GM23248 (cell line): ENCODE measurements at places on chromosomes 12 and 14. TPM values are rescaled to one million over a fixed set of nuclear protein-coding genes. Genes with fewer than 3 reads are reported as not detected.

The RTL1 gene
- not detected in 2 replicates for total RNA-seq

- no peak overlapping the region for H3K27ac ChIP-seq
- no peaks in the 10 kb centered on the region for H3K36me3 ChIP-seq
- H3K27me3 ChIP-seq, result no peaks in the 10 kb centered on the region
Measured at GRCh38 chr14:89771251-89771650, 183.3 kb downstream of the EFCAB11 start.

GRCh38 chr14:52033101-52033642, 35.7 kb downstream of the NID2 start:
- no peaks in the 10 kb centered on the region for H3K27me3 ChIP-seq
- H3K4me3 ChIP-seq, result peak overlapping the region; percentile 50
- peaks cover 12% of the 10 kb centered on the region for H3K36me3 ChIP-seq
- peak; percentile 87 for DNase-seq
- peak overlapping the region; percentile 98 for H3K27ac ChIP-seq

GRCh38 chr12:74365178-74365964, 172.3 kb upstream of the ATXN7L3B start:
- DNase-seq, result peak; percentile 6
- no peaks in the 10 kb centered on the region for H3K36me3 ChIP-seq
- H3K4me1 ChIP-seq, result no peaks in the 10 kb centered on the region
- no peak overlapping the region for H3K27ac ChIP-seq
- no peaks in the 10 kb centered on the region for H3K27me3 ChIP-seq
- H3K4me3 ChIP-seq, result no peak overlapping the region

DNA sequence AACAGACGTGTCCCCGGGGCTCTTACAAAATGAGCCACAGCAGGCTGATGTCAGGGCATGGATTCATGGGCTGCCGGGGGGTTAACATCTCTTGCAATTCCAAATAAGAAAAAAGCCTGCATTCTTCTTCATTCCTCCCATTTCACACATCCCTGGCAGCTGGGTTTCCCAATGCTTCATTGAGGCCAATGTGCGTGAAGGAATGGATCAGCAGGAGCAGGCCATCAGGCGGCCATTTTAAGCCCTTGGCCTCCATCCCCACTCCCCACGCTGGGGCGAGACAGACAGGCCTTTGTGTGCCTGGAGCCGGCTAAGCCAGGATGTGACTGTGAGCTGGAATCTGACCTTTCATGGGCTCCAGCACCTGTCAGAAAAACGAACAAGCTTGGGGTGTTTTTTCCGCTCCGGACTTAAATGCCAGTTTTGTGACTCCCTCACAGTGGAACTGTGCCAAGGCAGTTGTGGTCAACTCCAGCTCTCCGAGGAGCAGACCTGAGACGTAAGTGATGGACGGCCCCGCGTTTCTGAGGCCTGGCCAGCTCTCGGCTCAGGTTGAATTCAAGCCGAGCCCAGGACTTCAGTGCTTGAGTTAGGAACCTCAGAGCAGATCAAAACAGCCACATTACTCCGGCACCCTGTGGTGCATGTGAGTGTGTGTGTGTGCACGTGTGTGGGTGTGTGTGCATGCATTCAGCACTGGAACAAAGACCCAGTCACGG, 133.1 kb downstream of the TMEM30B start:
- H3K36me3 ChIP-seq, result no peaks in the 10 kb centered on the region
- no peak overlapping the region for H3K4me3 ChIP-seq
- no peak overlapping the region for H3K27ac ChIP-seq
- no peak for DNase-seq
- peaks cover 37% of the 10 kb centered on the region for H3K4me1 ChIP-seq

GRCh38 chr12:30823156-30823699, 68.5 kb upstream of the CAPRIN2 start:
- H3K27ac ChIP-seq, result peak overlapping the region; percentile 28; the same call in 1 of the 2 replicates
- H3K4me3 ChIP-seq, result peak overlapping the region; percentile 72
- H3K4me1 ChIP-seq, result no peaks in the 10 kb centered on the region
- peak; percentile 51 for DNase-seq

- H3K4me1 ChIP-seq, result peaks cover 46% of the 10 kb centered on the region
- peak overlapping the region; percentile 84 for H3K27ac ChIP-seq
- H3K27me3 ChIP-seq, result no peaks in the 10 kb centered on the region
- no peak for DNase-seq
- no peak overlapping the region for H3K4me3 ChIP-seq
- H3K36me3 ChIP-seq, result no peaks in the 10 kb centered on the region
Measured at GRCh38 chr14:61621444-61621843, 73.9 kb upstream of the HIF1A start.

- H3K36me3 ChIP-seq, result no peaks in the 10 kb centered on the region
- no peaks in the 10 kb centered on the region for H3K27me3 ChIP-seq
- H3K4me3 ChIP-seq, result no peak overlapping the region
- no peak overlapping the region for H3K27ac ChIP-seq
- DNase-seq, result no peak
Measured at GRCh38 chr14:79786522-79786921, 424.8 kb downstream of the DIO2 start.

The GTF2H3 gene
- total RNA-seq, result 38.7 and 54.5 TPM in 2 replicates

The KRT7 gene
- total RNA-seq, result 5.7 and 11.0 TPM in 2 replicates

GRCh38 chr14:35963209-35963608, 137.1 kb downstream of the BRMS1L start:
- H3K27me3 ChIP-seq, result no peaks in the 10 kb centered on the region
- no peaks in the 10 kb centered on the region for H3K4me1 ChIP-seq
- no peak overlapping the region for H3K27ac ChIP-seq
- no peak overlapping the region for H3K4me3 ChIP-seq

- no peaks in the 10 kb centered on the region for H3K27me3 ChIP-seq
- no peak overlapping the region for H3K27ac ChIP-seq
- DNase-seq, result no peak
- no peaks in the 10 kb centered on the region for H3K36me3 ChIP-seq
- no peaks in the 10 kb centered on the region for H3K4me1 ChIP-seq
Measured at GRCh38 chr14:89243741-89244140, 173.3 kb downstream of the FOXN3 start.

DNA sequence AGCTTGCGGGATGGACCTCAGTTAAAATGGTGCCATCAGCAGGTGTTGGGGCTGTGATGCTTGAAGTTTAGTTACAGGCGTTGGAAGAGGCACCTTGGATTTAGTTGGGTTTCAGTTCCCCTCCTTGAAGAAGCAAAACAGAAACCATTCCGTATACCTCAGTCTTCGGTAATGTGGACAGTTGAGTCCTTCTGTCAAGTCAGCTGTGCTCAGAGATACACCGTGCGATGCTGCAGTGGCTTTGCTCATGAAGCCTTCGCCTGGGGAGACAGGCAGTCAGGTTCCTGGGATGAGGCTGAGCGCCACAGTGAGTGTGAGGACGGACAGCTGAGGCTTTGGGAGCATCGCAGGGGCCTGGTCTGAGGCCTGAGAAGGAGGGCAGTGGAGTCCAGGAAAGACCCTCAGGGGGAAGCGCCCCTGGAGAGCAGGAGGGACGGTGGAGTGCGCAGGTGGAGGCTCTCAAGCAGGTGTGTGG, 7.4 kb downstream of the RAN start:
- no peak overlapping the region for H3K4me3 ChIP-seq
- H3K36me3 ChIP-seq, result peaks cover 31% of the 10 kb centered on the region
- DNase-seq, result no peak

DNA sequence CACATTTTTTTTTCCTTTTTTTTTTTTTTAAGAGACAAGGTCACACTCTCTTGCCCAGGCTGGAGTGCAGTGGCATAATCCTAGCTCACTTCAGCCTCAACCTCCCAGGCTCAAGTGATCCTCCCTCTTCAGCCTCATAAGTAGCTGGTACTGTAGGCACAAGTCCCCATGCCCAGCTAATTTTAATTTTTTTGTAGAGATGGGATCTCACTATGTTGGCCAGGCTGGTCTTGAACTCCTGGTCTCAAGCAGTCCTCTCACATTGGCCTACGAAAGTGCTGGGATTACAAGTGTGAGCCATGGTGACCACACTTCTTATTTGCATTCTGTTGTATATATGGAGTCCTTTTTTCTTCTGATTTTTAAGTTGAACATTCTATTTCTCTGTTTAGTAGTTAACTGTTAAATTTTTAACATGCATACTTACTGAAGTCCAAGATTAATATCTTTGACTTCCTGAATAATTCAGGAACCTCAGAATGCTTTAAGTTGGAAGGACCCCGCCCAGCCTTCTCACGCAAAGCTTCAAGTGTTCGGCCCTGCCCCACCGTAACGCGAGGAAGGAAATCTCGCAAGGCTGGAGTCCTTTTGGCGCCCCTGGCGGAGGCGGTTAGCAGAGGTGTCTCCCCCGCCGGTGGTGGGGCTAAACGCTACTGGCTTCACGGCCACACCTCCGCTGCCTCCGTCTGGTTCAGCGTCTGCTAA, 21.6 kb downstream of the SPATS2 start:
- H3K27me3 ChIP-seq, result no peaks in the 10 kb centered on the region
- H3K36me3 ChIP-seq, result no peaks in the 10 kb centered on the region
- DNase-seq, result no peak
- no peaks in the 10 kb centered on the region for H3K4me1 ChIP-seq
- no peak overlapping the region for H3K4me3 ChIP-seq
- H3K27ac ChIP-seq, result no peak overlapping the region

DNA sequence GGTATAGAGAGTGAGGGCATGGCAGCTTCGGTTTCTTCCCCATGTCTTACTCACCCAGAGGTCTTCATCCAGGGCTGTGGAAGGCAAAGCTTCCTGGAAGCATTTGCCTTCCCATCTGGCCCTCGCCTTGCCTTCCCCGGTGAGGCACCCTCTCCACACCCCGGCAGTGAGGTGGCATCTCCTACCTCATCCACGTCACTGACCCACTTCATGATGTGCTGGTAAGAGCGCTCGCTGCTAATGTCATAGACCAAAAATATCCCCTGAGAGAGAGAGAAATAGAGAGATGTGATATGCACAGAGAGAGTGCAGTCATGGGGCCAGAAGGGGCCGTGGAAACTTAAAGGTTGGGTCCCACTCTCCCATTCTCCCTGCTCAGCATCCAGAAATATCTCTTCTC, 8.3 kb upstream of the GPX2 start:
- no peak for DNase-seq
- H3K4me3 ChIP-seq, result no peak overlapping the region
- H3K36me3 ChIP-seq, result no peaks in the 10 kb centered on the region
- H3K4me1 ChIP-seq, result no peaks in the 10 kb centered on the region

- peaks cover 4% of the 10 kb centered on the region; the same call in 1 of the 2 replicates for H3K36me3 ChIP-seq
- H3K27me3 ChIP-seq, result no peaks in the 10 kb centered on the region
- DNase-seq, result no peak
- no peaks in the 10 kb centered on the region for H3K4me1 ChIP-seq
Measured at GRCh38 chr14:103775506-103775905, 59.9 kb downstream of the ZFYVE21 start.

The MYF6 gene
- not detected in 2 replicates for total RNA-seq

DNA sequence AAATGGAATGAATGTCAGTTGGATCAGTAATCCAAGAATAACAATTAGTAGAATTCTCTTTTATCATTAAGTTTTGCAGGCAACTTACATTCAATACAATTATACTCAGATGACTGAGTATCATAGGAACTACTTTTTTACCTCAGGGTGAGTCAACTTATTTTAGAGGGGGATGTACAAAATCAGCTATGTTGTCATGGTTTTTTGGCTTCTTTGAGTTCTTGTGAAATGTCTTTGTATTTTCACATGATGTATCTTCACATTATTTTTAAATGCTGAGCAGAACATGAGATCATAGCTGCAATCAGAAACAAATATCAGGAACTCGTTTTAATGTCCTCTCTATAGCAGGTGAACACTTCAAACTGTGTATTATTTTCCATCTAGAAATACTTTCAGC, 65.3 kb upstream of the PTPRR start:
- H3K36me3 ChIP-seq, result no peaks in the 10 kb centered on the region
- peaks cover 19% of the 10 kb centered on the region for H3K4me1 ChIP-seq
- H3K27ac ChIP-seq, result no peak overlapping the region
- no peak overlapping the region for H3K4me3 ChIP-seq
- no peaks in the 10 kb centered on the region for H3K27me3 ChIP-seq

DNA sequence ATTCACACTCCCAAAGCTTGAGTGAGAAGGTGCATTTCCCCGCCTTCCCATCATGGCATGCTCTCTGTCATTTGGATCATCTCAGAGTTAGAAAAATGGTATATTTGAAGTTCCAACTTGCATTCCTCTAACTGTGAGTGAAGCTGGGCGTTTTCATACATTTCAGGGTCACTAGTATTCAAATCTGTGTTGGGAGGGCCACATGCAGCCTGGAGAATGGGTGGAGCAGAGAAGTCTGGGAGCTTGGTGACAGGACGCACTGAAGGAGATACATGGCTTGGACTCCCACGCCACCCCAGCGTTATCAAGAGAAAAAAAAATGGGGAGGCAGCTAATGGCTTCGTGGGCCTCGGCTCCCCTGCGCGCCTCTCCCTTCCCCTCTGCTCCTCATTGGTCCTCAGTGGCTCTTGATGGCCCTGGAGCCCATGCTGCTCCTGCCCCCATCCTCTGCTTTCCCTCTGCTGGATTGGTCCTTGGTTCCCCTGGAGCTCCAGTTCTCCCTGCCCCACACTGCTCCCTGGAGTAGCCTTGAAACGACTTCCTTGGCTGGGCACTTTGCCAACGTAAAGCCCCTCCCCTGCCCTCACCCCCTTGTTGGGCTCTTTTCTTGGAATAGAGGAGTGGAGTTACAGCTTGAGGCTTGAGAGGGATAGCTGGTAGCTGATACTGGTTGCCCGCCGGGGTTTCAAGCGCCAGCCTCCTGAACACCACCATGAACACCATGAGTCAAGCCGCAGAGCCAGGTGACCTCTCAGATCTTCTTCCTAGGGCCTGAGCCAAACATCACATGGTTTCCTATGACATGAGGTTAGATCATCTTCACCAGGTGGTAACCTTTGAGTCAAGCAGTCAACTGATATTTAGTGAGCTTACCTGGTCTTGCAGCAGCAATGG, 139.6 kb downstream of the PRKCH start:
- H3K4me1 ChIP-seq, result peaks cover 34% of the 10 kb centered on the region
- H3K4me3 ChIP-seq, result no peak overlapping the region
- DNase-seq, result peak; percentile 29
- H3K36me3 ChIP-seq, result no peaks in the 10 kb centered on the region
- H3K27me3 ChIP-seq, result no peaks in the 10 kb centered on the region

DNA sequence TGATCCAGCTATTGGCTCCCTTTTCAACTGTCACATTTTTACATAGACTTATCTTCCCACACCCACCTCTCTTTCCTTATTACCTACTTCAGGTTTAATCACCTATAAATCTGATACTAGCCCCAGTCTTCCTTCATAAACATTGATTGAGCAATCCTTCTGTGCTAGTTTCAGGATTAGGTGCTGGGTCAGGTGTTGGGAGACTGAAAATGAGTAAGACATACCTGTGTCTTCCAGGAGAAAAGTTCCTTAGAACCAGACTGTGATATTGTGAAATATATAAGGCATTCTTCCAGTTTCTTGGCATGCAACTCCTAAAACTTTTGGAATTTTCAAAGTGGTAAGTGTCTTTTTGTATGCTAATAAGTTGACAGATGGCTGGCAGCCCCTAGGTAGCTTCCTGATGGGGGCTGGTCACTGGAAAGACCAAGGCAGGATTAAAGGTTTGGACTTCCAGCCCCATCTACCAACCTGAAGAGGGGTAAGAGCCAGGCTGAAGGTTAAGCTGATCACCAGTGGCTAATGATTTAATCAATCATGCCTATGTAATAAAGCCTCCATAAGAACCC, 4.6 kb downstream of the ANO6 start:
- peaks cover 17% of the 10 kb centered on the region for H3K4me1 ChIP-seq
- H3K27me3 ChIP-seq, result no peaks in the 10 kb centered on the region
- no peak overlapping the region for H3K27ac ChIP-seq
- no peaks in the 10 kb centered on the region for H3K36me3 ChIP-seq
- H3K4me3 ChIP-seq, result no peak overlapping the region
- no peak for DNase-seq

- no peak overlapping the region for H3K4me3 ChIP-seq
- H3K36me3 ChIP-seq, result no peaks in the 10 kb centered on the region
- H3K27ac ChIP-seq, result no peak overlapping the region
- no peaks in the 10 kb centered on the region for H3K27me3 ChIP-seq
Measured at GRCh38 chr12:128471491-128471890, 204.5 kb downstream of the TMEM132C start.

The SMCO2 gene
- not detected in 2 replicates for total RNA-seq

GRCh38 chr14:62066304-62066703, 304.1 kb downstream of the SNAPC1 start:
- H3K4me3 ChIP-seq, result no peak overlapping the region
- no peaks in the 10 kb centered on the region for H3K36me3 ChIP-seq
- H3K4me1 ChIP-seq, result no peaks in the 10 kb centered on the region
- H3K27ac ChIP-seq, result no peak overlapping the region
- DNase-seq, result peak; percentile 4
